H9 (cell line): ENCODE measurements at places on chromosomes 11 and 22.

DNA sequence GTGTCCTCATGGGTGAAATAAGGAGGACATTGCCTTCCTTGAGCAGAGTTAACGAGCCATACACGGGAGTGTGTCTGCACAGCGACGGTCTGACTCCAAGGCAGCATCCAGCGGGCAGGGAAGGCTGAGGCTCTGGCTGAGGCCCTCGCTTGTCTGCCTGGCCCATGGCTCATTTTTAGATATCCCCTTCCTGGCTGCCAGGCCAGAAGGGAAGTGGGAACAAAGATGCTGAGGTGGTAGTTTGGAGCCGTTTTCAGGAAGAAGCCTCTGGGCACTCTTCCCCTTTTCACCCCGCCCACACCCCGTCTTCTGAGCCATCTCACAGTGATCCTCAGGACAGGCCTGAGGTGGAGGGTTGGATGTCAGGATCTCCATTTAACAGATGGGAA is 3.0 kb upstream of the SLCO2B1 start:
- DNase-seq: no peak

DNA sequence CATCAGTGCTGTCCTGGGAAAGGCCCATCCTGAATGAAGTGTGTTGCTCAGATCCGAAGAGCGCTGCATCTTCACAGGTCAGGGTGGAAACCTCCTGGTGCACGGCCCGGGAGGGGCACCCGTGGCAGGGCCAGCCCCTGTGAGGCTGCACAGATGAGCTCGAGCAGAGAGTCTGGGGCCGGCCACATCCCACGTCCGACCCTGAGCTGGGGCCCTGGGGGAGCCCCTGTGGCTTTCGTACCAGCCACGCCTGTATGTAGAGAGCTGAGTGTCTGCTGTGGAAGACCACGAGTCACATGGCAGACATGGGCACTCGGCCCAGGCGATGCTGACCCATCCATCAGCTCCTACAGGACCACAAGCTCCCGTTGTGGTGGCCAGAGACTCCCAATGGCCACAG is 24.9 kb upstream of the SEPTIN5 start:
- DNase-seq: no peak

- DNase-seq: peak; percentile 51
Measured at GRCh38 chr11:131235328-131236298, 134.8 kb upstream of the NTM start.

GRCh38 chr11:29634244-29634643 is 382.6 kb downstream of the KCNA4 start:
- no peak for DNase-seq

GRCh38 chr11:61679296-61679695 is 895 bp upstream of the DAGLA start:
- DNase-seq: no peak

DNA sequence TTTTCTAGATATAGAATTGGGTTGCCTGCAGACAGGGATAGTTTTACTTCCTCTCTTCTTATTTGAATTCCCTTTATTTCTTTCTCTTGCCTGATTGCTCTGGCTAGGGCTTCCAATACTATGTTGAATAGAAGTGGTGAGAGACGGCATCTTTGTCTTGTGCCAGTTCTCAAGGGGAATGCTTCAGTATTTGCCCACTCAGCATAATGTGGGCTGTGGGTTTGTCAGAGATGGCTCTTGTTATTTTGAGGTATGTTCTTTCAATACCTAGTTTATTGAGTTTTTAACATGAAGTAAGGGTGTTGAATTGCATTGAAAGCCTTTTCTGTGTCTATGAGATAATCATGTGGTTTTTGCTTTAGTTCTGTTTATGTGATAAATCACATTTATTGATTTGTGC is 273.9 kb upstream of the CHORDC1 start:
- no peak for DNase-seq

DNA sequence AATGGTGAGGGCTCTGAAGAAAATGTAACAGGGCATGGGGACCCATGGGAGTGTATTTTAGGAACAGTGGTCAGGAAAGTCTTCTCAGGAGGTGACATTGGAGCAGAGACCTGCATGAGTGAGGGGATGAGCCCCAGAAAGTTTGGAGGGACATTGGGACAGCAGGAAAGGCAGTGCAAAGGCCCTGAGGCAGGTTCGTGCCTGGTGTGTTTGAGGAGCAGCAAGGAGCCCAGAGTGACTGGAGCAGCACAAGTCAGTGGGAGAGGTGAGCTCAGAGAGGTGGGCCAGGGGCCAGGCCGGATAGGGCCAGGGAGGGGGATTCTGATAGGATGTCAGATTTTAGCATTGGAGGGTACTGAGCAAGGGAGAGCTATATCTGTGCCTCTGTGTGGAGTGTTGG is 80.0 kb upstream of the CRYBB3 start:
- no peak for DNase-seq
